CD8-positive, alpha-beta memory T cell (primary cell): ENCODE measurements at places on chromosomes 3 and 15.

DNA sequence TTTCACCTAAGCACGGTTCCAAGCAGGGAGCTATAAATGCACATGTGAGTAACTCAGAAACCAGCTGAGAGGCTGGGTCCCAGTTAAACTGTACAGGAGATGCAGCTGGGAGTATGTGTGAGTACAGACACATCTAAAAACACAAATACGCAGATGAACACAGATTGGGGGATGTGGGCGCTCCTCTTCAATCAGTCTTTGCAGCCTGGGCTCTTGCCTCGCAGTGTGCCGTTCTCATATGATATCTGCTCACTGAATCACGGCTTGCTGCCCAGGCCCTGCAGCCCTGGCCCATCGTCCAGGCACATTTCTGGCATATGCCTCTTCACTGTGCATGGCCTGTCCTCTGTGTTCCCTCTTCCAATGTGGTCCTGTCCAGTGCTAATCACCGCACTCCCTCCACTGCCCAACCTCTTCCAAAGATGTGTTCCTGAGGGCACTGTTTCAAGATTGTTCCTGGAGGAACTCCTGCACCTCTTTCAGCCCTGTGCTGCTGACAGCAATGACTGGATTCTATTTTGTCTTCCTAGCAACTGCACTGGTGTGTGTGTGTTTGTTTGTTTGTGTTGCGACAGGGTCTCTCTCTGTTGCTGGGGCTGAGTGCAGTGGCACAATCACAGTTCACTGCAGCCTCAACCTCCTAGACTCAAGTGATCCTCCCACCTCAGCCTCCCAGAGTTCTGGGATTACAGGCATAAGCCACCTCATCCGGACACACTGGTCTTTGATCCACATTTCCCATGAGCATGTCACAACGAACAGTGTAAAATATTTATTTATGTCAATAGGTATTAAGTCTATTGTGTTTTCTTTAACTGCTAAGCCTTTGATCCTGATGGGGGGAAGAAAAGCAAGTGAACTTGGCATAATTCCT, 17.0 kb downstream of the CA12 start:
- DNase-seq, result no peak

DNA sequence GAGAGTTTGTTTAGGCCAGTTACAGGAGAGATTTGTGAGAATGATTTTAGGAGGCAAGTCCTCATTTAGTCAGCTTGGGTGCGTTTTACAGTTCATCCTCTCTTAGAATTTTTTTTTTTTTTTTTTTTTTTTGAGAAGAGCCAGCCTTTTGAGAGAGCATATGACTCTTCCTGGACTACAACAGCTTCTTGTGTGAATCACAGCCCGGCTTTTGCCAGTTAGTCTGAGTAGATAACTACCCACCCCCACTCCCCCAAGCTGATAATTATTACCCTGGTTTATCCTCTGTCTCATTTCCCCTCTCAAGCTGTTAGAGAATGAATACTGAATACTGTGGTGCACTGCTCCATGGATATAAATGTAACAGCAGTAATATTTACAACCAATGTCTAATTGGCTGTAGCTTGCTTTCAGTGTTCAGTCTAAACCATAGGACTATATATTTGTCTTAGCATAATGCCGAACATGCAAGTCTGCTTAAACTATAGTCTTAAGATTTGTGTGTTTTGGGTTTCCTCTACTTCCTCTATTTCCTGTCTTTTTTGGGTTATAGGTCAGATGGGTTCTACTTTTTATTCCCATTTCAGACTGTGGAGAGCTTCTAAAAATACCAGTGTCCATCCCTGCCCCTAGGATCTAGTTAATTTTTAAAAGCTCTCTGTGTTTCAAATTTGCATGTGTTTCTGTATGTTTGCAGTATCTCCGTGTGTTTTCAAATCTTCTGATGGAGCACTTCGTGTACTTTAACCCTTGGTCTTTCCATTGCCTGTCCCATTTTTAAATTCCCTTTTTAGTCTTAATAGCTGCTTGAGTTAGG, 8.0 kb downstream of the CHD2 start:
- DNase-seq, result no peak

DNA sequence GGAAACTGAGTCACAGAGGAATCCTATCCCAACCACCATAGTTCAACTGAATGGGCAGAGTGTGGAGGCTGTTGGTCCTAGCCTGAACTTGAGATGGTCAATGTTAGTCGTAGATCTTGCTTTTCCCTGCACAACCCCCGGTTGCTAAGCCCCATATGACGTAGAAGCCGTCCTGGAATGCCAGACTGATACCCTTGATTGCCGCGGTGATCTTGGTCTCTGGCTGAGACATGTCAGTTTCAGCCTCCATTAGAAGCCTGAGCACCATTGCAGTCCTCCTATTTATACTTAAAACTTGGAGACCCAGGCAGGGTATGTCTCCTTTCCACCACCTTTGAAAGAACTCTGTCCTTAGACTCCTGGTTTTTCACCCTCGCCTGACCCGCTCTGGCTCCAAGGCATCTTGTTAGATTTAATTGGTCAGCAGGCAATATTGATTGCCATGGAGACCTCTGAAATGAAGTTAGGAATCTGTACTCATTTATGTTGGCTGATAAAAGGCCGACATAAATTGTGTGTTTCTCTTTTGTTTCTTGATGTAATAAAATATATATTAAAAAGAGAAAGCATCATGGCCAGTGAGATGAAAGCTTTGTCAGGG, 53.4 kb downstream of the RPLP1 start:
- DNase-seq, result no peak

GRCh38 chr3:118406562-118406961, 628.1 kb downstream of the IGSF11 start:
- DNase-seq, result no peak

GRCh38 chr3:177783338-177783737, 586.1 kb upstream of the TBL1XR1 start:
- DNase-seq, result no peak

DNA sequence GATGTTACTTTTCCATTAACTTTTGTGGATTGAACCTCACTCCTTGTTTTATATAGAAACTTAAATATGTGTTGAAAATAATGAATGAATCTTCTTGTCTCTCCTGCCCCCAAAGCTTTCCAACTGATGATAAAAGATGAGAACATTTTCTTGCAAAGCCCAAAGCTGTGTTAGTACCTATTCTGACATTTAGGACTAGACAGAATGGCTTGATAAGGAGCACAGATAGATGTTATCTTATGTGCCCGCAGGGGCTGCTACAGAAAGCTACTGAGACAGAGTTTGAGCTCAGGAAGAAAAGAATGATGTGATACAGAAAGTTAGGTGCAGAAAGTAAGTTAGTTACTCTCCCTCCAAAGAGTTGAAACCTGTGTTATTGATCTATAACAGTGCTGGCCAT, 109.4 kb upstream of the ATP11B start:
- DNase-seq, result no peak

- DNase-seq, result no peak
Observed at GRCh38 chr15:59399465-59400102, 26.9 kb upstream of the MYO1E start.

GRCh38 chr3:193030276-193030675, 112.6 kb upstream of the MB21D2 start:
- DNase-seq, result no peak

DNA sequence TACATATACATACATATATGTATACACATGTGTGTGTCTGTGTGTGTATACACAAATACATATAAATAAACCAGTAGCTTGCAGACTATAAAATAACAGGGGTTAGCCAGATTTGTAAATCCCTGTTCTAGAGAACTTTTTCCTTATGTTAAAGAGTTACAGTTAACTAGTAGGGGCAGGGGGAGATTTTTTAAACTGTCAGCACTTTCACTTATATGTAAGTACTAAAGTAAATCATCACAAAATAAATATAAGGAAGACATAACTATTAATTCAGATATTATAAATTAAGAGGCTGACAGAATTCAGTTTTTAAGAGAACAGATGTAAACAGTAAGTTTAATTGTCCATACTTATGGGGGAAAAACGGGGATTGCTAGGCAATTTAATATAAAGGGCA, 74.0 kb downstream of the LRRFIP2 start:
- DNase-seq, result no peak
